KG1 (cell line): ENCODE measurements at places on chromosomes 3 and 15.

GRCh38 chr3:184630861-184631471, 69.4 kb downstream of the EPHB3 start:
- no peak for DNase-seq

GRCh38 chr3:115785782-115786181, 162.5 kb downstream of the GAP43 start:
- DNase-seq = no peak

- no peak for DNase-seq
These were observed 13.5 kb downstream of the CCPG1 start for GRCh38 chr15:55394694-55395093.

DNA sequence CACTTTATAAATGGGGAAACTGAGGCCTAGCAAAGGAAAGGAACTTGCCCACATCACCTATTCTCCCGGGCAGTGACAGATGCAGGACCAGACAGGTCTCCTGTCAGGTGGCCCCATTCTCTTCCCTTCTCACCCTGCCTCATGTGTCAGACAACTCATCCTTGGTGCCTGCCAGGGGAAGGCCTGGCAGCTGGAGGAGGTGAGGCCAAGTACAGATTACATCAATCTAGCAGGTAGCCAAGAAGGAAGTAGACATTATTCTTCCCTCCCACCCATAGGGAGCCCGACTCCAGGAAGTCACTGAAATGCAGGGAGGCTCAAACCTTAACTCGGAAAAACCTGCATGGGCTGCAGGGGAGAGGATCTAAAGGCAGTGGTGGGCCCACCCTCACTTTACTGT, 39.6 kb downstream of the DAPK2 start:
- DNase-seq = no peak

GRCh38 chr3:171566803-171567422, 106.7 kb upstream of the TNIK start:
- DNase-seq = no peak

DNA sequence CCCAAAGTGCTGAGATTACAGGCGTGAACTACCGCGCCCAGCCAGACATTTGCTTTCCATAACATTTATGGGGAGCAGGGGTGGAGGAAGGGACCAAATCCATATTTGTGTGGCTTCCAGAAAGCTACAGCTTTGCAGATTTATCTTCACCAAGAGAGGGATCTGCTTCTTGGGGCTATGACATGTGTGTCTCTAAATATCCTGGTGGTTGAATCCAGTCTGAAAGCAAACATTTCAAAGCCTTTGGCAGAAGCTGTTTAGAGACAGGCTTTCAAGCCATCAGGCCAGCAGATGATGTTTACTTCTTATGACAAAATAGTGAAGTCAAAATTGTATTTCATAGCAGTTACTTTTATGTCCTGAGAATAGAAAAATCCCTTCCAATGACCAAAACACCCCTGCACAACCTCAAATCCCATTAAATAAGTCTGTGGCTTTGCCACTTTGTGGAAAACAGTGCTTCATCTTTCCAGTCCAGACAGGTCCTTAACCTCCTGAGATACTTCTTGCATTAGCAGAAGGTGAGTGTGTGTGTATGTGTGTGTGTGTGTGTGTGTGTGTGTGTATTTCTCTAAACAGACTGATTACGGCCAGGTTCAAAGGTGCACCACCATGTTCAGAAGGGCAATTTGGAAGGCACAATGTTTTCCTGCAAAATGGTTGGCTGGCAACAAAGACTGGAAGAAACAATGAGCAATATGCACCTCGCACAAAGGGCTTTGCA, 191.4 kb upstream of the LRIG1 start:
- DNase-seq = no peak

DNA sequence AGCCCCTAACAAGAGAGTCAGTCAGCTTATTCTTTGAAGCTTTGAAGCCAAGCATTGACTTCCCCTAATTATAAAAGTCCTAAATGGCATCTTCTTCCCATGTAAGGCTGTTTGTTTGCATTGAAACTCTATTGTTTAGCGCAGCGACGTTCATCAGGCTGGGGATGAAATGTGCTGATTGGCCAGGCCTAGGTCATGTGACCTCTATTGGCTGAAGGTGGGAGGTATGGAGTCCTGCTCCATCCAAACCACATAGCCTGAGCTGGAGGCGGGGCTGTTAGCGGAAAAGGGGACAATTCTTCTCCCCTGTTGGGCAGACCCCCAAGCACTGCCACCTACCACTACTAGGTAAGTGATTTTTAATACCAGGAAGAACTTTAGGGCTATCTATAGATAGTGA, 145.3 kb upstream of the PRR23C start:
- DNase-seq = no peak

GRCh38 chr15:90790561-90790960, 73.4 kb downstream of the BLM start:
- DNase-seq = no peak

- DNase-seq = no peak
These were observed 111.5 kb downstream of the NTRK3 start for GRCh38 chr15:88144921-88145653.

DNA sequence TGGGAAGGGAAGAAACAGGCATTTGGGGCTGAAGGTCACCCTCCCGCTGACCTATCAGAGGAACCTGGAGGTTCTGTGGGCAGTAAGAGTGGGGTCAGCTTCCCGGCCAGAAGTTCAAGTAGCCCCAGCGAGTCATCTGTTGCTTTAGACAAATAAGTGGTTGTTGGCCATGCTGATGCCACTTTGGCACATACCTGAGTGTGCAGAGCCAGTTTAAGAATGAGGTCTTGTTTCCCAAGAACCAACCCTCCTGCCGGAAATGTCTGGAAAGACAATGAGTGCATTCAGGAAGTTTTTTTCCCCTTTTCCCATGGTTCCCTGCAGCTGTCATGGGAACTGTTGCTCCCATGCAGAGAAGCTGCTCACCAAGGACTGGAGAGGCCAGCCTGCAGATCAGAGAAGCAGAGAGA, 166.7 kb downstream of the ZNF621 start:
- no peak for DNase-seq

DNA sequence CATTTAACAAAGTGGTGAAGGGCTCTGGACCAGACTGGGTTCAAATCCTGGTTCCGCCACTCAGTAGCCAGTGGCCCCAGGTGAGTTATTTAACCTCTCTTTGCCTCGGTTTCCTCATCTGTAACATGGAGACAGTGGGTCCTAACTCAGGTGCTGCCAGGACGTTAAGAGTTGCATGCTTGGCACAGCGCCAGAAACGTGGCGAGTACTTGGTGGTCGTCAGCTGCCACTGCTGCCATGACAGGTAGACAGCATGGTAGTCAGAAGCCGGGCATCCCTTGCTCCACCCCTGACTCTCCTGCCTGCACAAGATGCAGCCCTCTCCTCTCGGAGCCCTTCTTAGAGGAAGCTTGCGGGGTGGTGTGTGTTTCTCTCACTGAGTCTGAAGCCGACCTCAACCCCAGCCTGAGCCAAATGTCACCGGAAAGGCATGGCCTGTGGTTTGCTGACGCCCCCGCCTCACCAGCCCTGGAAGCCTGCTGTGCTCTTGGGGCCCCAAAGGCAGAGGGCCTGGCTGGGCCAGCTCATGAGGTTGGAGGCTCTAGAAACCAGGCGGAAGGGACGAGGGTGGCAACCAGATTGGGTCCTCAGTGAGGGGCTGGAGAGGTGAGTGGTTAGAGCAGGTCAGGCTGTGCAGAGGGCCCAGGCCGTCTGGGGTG, 160.8 kb upstream of the TLE3 start:
- DNase-seq = peak; percentile 91

- no peak for DNase-seq
These were observed 72.8 kb upstream of the ZNF280D start for GRCh38 chr15:56806148-56806536.

GRCh38 chr3:31288641-31289100, 244.1 kb upstream of the STT3B start:
- DNase-seq = peak; percentile 58

DNA sequence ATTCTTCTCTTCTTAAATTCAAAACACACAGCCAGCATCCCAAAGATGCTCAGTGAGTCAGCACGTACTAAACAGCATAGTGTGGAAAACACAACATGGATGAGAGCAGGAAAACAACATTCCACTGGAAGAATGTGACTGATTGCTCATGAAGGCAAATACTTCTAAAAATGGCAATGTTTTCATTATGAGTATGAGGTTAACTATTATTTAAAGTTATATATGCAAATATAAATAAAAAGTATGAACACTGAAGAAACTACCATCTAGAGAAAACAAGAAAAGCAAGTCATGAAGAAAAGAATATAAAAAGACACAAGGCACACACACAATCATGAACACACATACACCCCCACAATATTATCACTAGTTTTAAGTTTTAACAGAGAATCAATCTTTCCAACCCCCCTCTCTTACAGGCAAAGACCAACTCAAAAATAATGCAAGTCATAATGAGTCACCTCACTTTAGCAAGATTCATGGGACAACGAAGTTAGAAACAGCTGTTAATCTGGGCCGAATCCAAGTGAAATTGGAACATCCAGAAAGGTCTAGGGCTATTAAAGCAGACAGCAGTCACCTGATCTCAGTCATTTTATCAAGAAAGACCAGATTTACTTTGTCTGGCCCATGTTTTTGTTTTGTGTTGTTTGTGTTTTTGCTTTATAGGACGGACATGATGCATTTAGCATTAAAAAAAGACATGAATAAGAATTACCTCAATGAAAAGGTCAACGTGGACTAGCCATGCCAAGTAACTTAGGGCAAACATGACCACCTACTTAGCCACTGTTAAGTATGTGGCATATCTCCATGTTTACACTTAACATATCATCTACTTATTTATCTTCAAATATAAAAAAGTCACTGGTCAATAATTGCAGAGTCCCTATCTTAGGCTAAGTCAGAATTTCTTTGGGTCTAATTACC, 18.1 kb downstream of the GBE1 start:
- DNase-seq = no peak

DNA sequence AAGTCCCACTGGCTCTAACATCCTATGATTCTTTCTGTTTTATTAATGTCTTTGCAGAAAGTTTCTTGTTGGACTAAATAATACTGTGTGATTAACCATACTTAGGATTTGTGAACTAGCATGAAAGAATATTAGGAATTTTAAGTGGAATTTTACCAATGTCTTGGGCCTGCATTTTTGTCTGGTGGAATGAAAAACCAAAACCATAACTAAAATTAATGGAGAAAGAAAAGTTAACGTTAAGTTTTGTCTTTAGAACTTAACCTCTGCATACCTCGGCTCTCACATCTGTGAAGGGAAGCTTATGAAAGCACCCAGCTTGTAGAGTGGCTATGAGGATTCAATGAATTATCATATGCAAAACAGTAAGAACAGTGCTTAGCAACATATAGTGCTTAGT, 6.5 kb downstream of the FBN1 start:
- DNase-seq = no peak

GRCh38 chr15:71562251-71562650, 248.1 kb upstream of the NR2E3 start:
- no peak for DNase-seq

- DNase-seq = no peak
These were observed at the start of gene MORC1 for GRCh38 chr3:109117939-109118338. Gene MORC1, minus strand, starts transcription at chr3:109118134. Its CDS starts 75 bp downstream, at chr3:109118059.

- DNase-seq = no peak
These were observed at the start of gene ACTC1 for GRCh38 chr15:34795267-34796081. Gene ACTC1, minus strand, starts transcription at chr15:34795549. Its CDS starts 741 bp downstream, at chr15:34794808.

- no peak for DNase-seq
These were observed 530.8 kb downstream of the SHQ1 start for GRCh38 chr3:72317491-72317890.

GRCh38 chr3:183377307-183377959, 51.0 kb downstream of the MCF2L2 start:
- DNase-seq = no peak

GRCh38 chr3:194738254-194739093, 52.8 kb downstream of the FAM43A start:
- DNase-seq = no peak

DNA sequence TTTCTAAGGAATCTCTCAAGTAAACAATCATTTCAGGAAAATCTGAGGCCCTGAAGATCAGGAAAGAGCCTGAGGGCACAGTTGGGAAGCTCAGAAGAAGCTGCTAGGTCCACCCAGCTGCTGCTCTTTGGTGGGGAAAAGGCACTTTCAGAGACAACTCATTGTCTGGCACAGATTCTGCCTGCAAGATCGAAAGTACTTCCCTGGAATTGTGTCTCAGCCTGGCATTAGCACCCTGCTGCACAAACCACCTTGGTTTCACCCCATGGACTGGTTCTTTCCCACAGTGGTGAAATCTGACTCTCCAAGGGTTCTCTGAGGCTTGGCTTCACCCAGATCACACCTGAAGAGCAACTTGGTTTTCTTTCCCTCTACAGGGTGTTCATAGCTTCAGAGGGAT, 18.7 kb downstream of the THRB start:
- no peak for DNase-seq

DNA sequence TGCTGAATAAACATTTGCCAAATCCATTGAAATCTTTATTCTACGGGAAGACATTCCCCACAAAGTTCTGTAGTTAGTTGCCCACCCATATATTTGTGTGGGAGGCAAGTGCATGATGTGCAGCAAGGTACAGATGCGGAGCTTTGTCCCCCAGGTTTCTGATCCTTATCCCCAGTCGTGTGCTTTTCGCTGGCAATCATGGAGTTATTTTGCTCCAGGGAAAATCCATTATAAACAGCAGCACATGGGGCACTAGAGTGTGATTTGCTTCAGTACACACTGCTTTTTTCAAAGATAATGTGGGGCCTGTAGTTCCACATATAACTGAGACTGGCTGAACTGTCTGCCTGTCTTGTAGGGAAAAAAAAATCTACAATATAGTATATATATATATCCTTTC, 132.1 kb downstream of the FEZF2 start:
- DNase-seq = no peak

DNA sequence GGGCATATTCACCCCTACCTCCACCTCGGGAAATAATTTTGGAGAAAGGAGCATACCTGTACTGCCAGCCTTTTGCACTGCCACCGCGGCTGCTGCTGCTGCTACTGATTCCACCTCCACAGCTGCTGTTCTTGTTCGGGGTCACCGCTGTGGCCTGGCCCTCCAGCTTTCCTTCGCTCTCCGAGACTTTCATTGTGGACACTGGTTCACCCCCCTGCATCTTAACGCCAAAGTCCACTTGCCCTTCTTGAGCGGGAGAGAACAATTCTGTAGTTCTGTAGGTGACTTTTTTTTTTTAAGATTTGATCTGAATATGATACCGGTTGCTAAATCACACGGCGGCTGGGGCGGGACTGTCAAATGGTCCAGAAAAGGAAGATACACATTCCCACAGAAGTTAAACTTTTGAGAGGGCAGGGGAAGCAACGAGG, 701 bp downstream of the OSBPL11 start:
- DNase-seq = no peak

- DNase-seq = peak; percentile 39
These were observed at the start of gene GOLGA8B for GRCh38 chr15:34583399-34584329. Gene GOLGA8B, minus strand, starts transcription at chr15:34583651. Its CDS starts 47,739 bp downstream, at chr15:34535912.

DNA sequence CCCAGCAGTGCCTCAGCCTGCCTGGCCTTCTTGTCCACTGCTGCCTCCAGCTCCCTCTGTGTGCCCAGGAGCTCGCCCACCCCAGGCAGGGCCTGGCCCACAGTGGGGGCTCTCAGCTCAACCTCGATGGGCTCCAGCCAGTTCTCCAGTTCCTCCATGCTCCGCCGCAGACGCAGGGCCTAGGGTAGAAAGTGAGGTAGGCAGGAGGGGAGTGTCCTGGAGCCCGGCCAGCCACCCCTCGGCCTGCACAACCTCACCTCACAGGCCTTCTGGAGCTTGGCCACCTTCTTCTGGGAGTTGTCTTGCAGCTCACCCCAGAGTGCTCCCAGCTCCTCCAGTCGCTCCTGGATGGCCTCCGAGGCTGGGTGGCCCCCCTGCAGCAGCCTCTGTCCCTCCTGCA, 18.7 kb downstream of the PLA2G4B start:
- DNase-seq = no peak
